Midbrain (tissue), 1 donor: ENCODE measurements at places on chromosomes 4 and X.

DNA sequence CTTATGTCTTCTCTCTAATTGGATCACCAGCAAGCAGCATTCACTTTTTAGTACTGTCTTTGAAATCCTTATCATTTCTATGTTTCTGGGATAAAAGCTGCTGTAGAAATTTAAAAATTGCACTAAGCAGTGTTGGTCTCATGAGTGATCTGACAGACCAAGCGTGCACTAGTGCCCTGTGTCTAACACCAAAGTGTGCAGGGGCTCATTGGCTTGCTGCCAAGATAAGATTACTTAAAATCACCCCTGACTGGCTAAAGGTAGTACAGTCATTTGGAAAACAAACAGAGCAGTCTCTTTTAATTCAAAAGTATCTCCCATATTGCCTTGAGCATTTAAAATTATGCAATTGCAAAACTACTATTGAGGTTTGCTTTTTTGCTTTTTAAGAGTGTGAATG is 304.6 kb downstream of the ARAP2 start:
- no peak for DNase-seq

DNA sequence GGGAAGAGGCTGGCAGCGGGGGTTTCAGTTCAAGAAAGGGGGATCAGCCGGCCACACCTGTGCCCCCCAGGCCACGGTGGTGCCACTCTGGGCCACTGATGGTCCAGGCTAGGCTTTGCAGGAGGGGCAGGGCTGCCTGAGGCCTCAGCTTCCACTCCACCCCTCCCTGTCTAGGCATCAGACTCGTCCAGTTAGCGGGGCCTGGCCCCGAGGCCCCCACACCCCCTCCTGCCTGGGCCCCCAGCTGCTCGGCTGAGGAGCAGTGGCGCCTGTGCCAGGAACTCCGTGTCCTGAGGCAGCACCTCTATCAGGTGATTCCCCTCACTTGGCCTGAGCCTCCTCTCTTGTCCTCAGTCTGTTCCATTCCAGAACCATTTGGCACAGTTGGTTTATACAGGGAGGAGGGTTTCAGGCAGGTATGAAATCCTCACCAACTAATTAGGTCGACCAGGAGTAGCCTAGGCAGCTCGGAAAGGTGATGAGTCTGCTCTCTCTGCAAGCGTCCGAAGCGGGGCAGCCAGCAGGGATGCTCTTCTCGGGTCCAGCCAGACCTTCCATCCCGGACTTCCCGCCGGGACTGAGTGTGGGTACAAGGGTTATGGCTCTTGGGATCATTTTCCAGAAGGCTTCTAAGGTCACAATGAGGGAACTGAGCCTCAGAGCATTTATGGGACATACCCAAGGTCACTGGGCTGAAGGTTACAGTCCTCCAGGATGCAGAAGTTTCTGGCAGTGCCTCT is 2.1 kb downstream of the NSG1 start:
- no peak for DNase-seq

GRCh38 chrX:12978205-12979025 is 3.5 kb downstream of the TMSB4X start:
- peak; percentile 25 for DNase-seq

DNA sequence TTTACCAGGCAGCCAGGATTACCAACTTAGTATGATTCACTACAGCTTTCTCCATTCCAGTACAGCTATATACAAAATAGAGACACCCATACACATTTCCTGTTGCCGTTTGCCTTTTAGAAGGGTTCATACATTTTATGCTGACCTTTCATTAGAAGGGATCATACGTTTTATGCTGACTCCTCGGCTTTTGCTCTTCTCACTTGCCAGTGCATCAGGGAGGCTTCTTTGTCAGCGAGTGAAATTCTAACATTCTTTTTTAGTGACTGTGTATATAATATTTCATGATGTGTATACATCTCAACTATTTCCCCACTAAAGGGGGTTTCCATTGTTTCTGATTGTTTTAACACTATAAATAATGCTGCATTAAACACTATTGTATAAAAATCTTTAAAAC is 552.6 kb downstream of the TRIML1 start:
- no peak for DNase-seq

- no peak for DNase-seq
Observed at GRCh38 chrX:21725916-21726315, 32.0 kb downstream of the SMPX start.

- no peak for DNase-seq
Observed at GRCh38 chr4:82528868-82529267, 32.9 kb downstream of the TMEM150C start.

DNA sequence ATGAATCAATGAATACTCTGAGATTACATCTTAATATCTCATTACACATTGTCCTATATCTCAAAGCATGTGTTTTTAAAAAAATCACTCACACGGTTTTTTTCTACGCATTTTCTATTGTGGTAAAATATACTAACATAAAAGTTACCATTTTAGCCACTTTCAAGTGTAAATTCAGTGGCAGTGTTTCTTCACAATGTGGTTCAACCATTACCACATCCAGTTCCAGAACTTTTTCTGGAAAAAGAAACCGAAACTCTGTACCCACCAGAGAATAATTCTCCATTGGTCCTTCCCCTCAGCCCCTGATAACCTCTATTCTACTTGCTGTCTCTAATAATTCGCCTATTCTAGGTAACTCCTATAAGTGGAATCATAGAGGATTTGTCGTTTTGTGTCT is 35.3 kb upstream of the ACSL1 start:
- no peak for DNase-seq

- peak; percentile 86 for DNase-seq
Observed at GRCh38 chr4:88211473-88212252, 53.2 kb upstream of the ABCG2 start.

DNA sequence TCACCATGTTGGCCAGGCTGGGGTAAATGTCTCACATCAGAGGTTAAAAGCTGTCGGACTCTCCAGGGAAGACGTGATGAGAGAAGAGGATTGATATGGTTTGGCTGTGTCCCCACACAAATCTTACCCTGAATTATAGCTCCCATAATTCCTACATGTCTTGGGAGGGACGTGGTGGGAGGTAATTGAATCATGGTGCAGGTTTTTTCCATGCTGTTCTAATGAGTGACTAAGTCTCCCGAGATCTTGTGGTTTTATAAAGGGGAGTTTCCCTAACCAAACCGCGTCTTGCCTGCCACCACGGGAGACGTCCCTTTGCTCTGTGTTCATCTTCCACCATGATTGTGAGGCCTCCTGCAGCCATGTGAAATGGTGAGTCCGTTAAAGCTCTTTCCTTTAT is 64.4 kb downstream of the ASMT start:
- DNase-seq = no peak
